Heart left ventricle (tissue), 16 donors: ENCODE measurements at places on chromosomes 2 and 18. TPM values are rescaled to one million over a fixed set of nuclear protein-coding genes. Genes with fewer than 3 reads are reported as not detected.

The SYT4 gene
- not detected for polyA plus RNA-seq

The CCL20 gene
- polyA plus RNA-seq: 1.1 TPM

The SP140 gene
- 0.69 TPM for polyA plus RNA-seq

The MYO5B gene
- 0.75 TPM for polyA plus RNA-seq

The EML6 gene
- polyA plus RNA-seq: 0.91 TPM

The PDCD1 gene
- polyA plus RNA-seq: 4.7 TPM

The IL1RL2 gene
- polyA plus RNA-seq: not detected

The BOK gene
- 1.4 TPM for polyA plus RNA-seq

The SERPINB12 gene
- polyA plus RNA-seq: not detected

The TFPI gene
- polyA plus RNA-seq: 13.5 TPM

The CRACDL gene
- polyA plus RNA-seq: 1.7 TPM

The GALNT3 gene
- 0.08 TPM for polyA plus RNA-seq

The GULP1 gene
- polyA plus RNA-seq: 2.9 TPM

The FBXO11 gene
- polyA plus RNA-seq: 19.7 TPM

The MC2R gene
- polyA plus RNA-seq: not detected

The MYO3B gene
- polyA plus RNA-seq: not detected

The STK25 gene
- polyA plus RNA-seq: 156 TPM

The CNTNAP5 gene
- not detected for polyA plus RNA-seq

The TDRD15 gene
- not detected for polyA plus RNA-seq

The R3HDM1 gene
- polyA plus RNA-seq: 9.4 TPM
